ENCODE measurements at places on chromosomes 2 and 18.

GRCh38 chr2:174012347-174013314, 47.5 kb upstream of the SP3 start:
- no peak for DNase-seq

DNA sequence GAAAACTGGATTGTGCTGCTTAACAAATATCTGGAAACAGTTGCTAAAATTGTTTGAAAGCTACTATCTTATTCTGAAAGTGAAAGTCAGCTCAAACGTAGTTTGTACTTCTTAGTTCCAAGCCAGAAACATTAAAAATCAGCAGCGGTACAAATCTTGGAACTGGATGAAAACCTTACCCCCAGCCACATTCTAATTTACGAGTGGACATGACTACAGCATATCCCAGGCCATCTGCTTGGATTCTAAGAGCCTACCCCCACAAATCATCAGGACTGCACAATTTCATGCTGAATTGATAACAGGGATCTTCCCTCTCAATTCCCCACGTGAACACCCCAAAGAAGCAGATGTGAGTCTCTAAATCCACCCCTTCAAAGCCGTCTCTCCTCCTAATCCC, 158.7 kb upstream of the NCKAP5 start:
- no peak for DNase-seq

GRCh38 chr2:181152226-181152625, 171.8 kb downstream of the UBE2E3 start:
- DNase-seq = no peak

GRCh38 chr18:76363436-76364120, 131.5 kb downstream of the ZNF516 start:
- DNase-seq = no peak

- DNase-seq = no peak
Measured at GRCh38 chr2:238793801-238794449, 54.0 kb upstream of the TWIST2 start.

- DNase-seq = peak; percentile 79
Measured at GRCh38 chr2:220394433-220394832, 767.0 kb downstream of the SLC4A3 start.

Measured in NCI-H1694 treated with DMSO at 0.1 percent for 48 hours (cell line).